ENCODE measurements at places on chromosomes 6 and 20.

DNA sequence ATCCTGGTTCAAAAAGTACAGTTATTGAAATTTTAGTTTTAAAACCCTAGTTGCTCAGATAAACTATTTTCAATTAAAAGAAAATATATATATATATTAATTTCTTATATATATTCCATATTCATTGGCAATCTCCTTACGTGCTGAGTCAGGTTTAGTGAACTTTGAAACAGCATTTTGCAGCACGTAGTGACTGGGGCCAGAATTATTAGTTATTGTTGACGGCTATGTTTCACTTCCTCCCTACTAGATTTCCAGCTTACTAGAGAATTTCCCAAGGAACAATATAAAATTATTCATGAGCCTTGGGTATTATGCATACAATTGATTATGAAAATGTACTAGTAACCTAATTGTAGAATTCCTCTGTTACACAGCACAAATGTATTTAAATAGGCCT is 150.3 kb downstream of the KLHL32 start:
- DNase-seq: no peak

- no peak for DNase-seq
Measured at GRCh38 chr6:135424385-135424784, 73.2 kb downstream of the AHI1 start.

- no peak for DNase-seq
Measured at GRCh38 chr6:148465670-148466069, 123.0 kb downstream of the SASH1 start.

DNA sequence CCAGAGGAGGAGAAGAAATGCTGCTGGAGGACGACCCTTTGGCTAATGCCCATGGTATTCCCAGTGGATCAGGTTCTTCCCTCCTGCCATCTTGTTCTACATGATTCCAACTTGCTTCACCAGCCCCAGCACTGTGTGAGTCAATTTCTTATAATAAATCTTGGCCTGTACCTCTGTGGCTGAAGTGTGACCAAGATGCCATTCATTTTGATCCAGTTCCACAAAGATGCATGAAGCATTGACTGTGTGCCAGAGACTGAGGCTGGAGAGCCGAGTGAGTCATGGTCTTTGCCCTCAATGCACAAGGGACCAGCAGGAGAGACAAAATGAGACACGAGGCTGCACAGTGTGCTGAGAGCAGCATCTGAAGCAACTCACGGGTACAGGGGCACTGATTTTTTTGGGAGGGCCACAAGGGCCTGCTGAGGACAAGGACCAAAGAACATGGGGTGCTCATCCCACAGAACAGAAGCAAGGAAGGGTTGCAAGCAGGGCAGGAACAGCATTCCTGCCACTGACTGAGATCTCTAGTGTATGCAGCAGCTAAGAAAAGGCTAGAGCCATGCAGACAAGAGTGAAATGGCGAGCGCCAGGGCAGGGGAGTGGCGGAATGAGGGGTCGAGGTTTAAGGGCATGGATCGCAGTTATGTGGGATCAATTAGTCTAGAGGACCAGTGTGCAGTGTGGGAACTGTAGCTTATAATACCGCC is 207.0 kb downstream of the THBS2 start:
- no peak for DNase-seq

DNA sequence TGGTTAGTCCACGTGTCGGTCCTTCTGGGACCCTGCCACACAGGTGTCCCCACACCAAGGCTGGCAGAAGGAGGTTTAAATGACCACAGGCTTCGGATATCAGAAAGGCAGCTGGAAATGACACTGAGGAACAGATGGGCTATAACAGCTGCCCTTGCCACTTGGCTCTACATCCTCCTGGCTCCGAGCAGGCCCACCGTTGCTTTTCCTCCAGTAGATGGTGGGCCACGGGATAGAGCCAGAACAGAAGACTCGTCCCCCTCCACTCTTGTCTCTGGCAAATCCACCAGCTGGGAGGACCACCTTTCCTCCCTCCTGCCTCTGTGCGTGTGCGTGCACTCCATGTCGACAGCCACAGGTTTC is 17.6 kb downstream of the WRNIP1 start:
- no peak for DNase-seq

DNA sequence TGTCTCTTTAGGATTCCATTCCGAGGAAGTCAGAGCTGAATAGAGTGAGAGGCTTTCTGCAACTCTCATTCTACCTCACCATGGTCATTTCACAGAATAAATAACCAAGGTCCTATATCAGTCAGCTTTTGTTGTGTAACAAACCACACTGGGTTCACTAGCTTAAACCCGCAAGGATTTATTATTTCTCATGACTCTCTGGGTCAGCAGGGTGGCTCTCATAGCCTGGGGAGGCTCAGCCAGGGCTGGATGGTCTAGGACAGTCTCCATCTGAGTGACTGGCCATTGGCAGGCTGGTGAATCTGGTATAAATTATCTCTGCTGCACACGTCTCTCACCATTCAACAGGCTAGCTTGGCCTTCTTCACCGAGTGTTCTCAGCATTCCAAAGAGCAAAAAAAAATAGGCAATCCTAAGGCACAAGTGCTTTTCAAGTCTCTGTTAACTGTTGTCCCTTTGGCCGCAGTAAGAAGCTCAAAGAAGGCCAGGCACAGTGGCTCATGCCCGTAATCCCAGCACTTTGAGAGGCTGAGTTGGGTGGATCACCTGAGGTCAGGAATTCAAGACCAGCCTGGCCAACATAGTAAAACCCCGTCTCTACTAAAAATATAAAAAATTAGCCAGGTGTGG is 39.7 kb downstream of the ISM1 start:
- no peak for DNase-seq

- DNase-seq: no peak
Measured at GRCh38 chr6:70124443-70124842, 178.4 kb downstream of the COL9A1 start.

GRCh38 chr6:113493991-113494390 is 363.2 kb upstream of the MARCKS start:
- no peak for DNase-seq

GRCh38 chr6:145315982-145316600 is 419.2 kb downstream of the EPM2A start:
- no peak for DNase-seq

- no peak for DNase-seq
Measured at GRCh38 chr20:4937407-4938319, 63.6 kb downstream of the SLC23A2 start.

DNA sequence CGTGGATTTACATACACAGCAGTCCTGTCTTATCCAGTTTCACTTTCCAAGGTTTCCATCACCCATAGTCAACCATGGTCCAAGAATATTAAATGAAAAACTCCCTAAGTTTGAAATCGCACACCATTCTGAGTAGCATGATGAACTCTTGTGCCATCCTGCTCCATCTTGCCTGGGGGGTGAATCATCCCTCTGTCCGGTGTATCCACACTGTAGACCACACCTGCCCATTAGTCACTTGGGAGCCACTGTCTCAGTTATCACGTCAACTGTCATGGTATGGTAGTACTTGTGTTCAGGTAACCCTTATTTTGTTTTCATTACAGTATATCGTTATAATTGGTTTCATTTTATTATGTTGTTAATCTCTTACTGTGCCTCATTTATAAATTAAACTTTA is 38.5 kb downstream of the PTGIS start:
- no peak for DNase-seq

- no peak for DNase-seq
Measured at GRCh38 chr6:151096255-151096612, 143.5 kb upstream of the AKAP12 start.

DNA sequence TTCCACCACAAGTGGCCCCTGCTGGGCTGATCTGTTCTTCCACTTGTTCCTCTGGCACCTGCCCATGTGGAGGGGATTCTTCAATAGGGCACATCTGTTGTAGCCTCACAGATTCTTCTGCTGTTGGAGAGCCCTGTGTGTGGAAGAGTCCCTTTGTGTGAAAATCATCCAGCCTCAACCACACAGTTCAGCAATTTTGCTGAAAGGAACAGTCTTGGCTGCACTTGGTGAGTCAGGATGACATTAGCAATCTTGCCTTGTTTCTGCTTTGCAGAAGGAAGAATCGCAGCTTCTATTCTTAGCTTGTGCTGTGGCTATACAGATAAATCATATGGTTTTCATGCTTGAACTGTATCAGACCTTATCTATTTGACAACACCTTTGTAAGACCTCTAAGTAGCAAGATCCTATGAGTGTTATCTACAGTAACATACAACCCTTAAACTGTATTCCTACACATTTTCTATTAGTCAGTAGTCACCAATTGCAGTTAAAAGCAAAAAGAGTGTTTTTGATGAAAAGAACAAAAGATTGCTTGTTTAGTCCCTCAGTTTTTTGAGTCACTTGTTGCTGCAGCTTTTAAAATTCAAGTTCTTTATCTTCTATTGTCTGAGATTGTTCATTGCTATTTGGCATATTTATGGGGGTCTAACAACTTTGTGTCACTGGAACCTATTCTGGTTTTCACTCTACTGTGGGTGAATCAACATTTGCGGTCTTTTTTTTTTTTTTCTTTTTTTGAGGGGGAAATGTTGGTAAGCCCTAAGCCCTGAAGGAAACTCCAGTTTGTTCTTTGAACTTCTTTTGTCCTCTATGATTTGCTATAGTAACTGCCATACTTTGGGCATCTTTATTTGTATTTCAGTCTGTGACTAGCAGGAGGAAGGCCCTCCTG is 231.6 kb downstream of the TFAP2B start:
- DNase-seq: no peak

DNA sequence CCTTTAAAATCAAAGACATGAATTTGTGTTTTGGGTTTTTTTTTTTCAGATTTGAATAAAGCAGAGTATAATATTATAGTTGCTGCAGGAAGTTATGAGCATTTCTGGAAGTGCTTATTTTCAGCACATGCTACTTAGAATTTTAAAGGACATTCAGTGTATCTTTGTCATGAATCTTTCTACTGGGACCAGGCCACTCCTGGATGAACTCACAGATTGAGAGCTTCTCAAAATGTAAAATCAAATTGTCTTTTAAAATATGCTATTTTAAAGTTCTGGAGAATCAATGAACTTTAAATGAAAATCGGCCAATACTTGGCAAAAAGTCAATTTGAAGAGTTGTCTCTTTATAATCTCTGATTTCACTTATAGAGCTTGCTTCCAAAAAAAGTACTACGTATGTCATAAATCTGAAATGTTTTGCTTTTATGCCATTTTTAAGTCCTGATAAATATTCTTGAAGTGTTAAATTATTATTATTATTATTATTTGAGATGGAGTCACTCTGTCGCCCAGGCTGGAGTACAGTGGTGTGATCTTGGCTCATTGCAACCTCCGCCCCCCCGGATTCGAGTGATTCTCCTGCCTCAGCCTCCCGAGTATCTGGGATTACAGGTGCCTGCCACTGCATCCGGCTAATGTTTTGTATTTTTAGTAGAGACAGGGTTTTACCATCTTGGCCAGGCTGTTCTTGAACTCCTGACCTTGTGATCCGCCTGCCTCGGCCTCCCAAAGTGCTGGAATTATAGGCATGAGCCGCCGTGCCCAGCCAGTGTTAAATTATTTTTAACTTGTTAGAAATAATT is 175.7 kb upstream of the AKAP12 start:
- no peak for DNase-seq

DNA sequence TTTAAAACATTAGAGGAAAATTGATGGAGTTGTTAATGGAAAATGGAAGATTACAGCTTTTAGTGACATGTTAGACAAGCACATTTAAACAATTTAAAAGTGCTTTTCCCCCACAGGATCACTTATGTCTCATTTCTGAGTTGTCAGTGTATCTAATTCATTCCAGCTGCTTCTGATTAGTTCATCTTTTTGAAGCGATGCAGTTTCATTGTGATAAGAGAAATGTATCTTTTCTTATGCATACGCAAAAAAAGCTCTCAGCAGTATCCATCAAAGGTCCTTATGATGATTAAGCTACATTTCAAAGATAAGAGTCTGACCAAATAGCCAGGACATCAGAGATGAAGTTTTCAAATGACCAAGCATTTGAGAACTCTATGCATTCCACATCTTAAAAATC is 572.6 kb upstream of the SYNCRIP start:
- no peak for DNase-seq

- no peak for DNase-seq
Measured at GRCh38 chr6:106293116-106293515, 32.4 kb downstream of the ATG5 start.

GRCh38 chr6:130069485-130069884 is 51.1 kb downstream of the L3MBTL3 start:
- DNase-seq: no peak

- no peak for DNase-seq
Measured at GRCh38 chr20:1933465-1933870, 38.3 kb downstream of the SIRPA start.

GRCh38 chr6:53984163-53984562 is 127.1 kb upstream of the MLIP start:
- DNase-seq: no peak

Measured in stimulated activated CD8-positive, alpha-beta memory T cell treated with anti-CD3 and anti-CD28 coated beads, Interleukin-2, amount 100 ng/mL, for 48 hours (primary cell).